Fibroblast of lung (primary cell): ENCODE measurements at places on chromosomes 12 and 14.

- peak; percentile 27 for DNase-seq
Observed at GRCh38 chr14:61925732-61926435, 163.7 kb downstream of the SNAPC1 start.

GRCh38 chr14:74554742-74555362, 57.2 kb downstream of the LTBP2 start:
- no peak for DNase-seq

DNA sequence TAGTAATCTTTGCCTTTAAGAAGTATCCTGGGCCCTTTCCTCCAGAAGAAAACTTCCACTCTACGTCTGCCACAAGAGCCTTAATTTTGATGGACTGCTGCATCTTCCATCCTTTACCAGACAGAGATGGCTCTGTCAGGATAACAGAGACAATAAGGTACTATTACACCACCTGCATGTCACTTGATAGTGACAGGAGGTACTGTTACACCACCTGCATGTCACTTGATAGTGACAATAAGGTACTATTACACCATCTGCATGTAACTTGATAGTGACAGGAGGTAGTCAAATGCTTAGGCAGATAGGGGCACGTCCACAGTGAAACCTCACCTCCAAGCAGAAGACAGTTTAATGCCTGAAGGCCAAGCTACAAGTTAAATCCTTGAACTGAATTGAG, 13.9 kb downstream of the OR6C74 start:
- DNase-seq, result no peak

GRCh38 chr14:28758253-28758884, 8.2 kb upstream of the FOXG1 start:
- no peak for DNase-seq

- no peak for DNase-seq
Observed at GRCh38 chr14:62097072-62097471, 334.9 kb downstream of the SNAPC1 start.

GRCh38 chr12:46574847-46575246, 202.3 kb upstream of the SLC38A2 start:
- no peak for DNase-seq

DNA sequence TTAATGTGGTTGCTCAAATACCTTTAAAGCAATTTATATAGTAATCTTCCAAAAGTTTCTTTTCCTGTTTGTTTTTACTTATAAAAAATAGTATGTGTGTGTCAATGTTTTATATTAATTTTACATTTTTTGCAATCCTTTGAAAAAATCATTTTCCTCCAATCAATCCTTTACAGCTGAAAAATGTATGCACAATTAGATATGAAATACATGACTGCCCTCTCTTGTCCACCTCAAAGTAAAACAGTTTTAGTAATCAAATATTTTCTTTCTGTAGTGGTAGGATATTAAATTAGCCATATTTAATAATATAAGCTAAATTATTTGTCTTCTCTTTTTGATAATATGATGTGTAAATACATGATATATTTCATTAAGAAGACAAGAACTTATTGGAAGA, 269.9 kb downstream of the ADAMTS20 start:
- peak; percentile 75 for DNase-seq

DNA sequence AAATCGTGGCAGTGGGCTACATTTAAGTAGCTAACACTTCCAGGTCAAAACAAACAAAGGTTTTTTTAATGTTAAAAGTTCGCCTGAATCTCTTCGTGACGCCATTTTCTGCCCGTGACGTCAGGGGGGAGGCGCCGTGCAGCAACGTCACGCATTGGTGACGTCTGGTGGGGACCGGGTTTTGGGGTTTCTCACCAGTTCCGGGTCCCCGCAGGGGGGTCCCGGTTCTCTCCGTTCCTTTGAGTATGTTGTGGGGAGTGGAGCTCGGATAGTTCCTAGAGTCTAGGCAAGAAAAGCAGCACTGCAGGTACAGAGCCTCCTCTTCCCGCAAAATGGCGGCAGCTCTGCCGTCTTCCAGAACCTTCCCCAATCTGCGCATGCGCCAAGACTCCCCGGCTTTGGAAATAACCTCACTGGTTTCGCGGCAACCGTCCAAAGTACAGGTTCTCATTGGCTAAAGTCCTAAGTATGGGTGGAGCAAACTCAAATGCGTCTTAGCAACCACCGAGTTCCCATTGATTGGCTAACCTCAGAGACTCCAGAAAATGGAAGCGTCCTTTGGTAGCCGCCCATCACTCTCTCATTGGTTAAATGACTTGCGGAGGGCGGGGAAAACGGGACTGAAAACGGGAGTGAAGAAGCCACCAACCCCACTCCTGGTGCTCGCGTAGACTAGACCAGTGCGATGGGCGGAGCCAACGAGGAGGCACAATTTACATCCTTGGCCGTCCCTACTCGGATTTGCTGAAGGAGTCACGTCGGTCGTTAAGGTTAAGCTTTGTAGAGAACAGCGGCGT, at the start of gene RBM23:
TSS of gene RBM23 (minus strand) at position 346 of the 797 bp plus-strand sequence.
- DNase-seq, result peak; percentile 100

- DNase-seq, result peak; percentile 88
Observed at GRCh38 chr12:88472775-88473174, 107.5 kb downstream of the KITLG start.

DNA sequence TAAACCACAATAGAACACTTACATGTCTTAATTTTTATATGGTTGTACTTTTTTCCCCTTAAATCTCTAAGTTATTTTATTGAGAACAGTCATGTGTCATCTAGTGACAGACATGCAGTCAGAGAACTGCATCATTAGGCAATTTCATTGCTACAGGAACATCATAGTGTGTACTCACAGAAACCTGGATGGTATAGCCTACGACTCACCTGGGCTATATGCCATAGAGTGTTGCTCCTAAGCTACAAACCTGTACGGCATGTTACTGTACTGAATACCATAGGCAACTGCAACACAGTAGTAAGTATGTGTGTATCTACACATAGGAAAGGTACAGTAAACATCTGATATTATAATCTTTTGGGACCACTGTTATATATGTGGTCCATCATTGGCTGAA, 557.6 kb downstream of the PRKD1 start:
- DNase-seq, result no peak

- no peak for DNase-seq
Observed at GRCh38 chr14:81784084-81784483, 250.4 kb upstream of the SEL1L start.

GRCh38 chr12:96069511-96070231, 34.3 kb upstream of the LTA4H start:
- DNase-seq, result no peak
